Stimulated activated CD8-positive, alpha-beta memory T cell treated with anti-CD3 and anti-CD28 coated beads, Interleukin-15, amount 100 ng/mL, for 4 hours (primary cell): ENCODE measurements at places on chromosomes 5 and 9.

- DNase-seq = no peak
Measured at GRCh38 chr5:81856948-81857928, 106.3 kb upstream of the SSBP2 start.

DNA sequence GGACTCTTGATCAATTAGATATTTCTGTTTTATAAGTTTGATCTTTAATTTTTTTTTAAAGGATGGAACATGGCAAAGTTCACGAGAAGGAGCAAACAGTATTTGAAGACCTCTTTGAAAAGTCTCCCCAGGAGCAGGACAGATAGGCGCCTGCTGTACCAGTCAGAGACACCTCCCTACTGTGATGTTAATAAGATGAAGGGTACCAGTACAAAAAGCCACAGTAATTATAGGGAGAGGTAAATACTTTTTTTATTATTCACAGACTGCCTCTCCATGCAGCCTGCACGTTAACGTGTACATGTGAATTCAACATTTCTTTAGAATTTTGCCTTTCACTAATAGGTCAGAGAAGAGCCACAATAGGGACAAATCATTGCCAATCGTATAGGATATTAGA is 146.5 kb upstream of the CDH6 start:
- DNase-seq = no peak

DNA sequence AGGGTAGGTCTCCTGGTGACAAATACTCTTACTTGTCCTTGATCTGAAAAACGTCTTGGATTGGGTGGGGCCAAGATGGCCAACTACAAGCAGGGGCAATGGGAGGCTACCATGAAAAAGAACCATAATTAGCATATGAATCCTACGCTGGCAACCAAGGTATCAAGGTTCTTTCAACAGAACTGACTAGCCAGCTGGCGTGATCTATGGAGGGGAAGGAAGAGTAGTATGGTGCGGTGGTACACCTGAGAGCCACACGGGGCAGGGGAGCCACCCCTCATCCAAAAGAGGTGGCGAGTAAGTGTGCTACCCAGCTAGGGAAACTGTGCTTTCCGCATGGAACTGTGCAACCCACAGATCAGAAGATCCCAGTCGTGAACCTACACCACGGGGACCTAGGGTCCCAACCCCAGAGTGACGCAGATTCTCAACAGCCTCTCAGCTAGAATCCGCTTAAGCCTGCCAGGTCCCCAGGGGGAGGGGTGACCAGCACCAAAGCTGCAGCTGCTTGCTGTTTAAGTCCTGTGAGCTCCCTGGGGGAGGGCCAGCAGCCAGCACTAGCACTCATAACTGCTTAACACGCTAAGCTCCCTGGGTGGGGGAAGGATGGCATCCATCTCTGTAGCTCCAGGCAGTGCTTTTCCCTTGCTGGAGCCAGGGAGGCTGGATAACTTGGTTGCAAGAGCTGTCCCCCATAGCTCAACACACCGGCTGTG is 334.8 kb downstream of the FBXL17 start:
- no peak for DNase-seq

- no peak for DNase-seq
Measured at GRCh38 chr5:91848453-91848852, 465.3 kb upstream of the ARRDC3 start.

DNA sequence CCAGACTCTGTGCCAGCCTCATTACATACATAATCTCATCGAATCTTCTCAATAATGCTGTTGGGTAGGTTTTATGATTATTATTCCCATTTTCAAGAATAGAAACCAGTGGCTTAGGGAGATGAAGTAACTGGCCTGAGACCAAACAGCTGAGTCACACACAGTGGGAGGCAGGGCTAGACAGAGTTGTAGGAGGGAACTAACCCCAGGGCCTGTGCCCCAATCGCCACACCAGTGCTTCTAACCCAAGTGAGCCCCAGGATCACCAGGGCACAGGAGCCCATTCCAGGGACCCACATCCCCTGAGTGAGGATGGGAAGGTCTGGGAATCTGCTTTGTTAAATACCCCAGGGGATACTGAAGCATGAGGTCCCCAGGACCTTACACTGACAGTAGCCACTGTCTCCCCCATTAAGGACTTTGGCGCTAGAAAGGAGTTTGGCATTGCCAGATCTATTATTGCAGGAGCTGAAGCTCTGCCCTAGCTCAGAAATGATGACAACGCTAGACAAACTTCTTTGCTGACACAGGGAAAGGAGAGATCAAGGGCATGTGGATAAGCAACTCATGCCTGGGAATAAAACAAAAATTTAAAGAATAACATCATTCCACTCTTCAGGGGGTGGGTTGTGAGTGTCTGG is 63.8 kb upstream of the PPARGC1B start:
- no peak for DNase-seq

DNA sequence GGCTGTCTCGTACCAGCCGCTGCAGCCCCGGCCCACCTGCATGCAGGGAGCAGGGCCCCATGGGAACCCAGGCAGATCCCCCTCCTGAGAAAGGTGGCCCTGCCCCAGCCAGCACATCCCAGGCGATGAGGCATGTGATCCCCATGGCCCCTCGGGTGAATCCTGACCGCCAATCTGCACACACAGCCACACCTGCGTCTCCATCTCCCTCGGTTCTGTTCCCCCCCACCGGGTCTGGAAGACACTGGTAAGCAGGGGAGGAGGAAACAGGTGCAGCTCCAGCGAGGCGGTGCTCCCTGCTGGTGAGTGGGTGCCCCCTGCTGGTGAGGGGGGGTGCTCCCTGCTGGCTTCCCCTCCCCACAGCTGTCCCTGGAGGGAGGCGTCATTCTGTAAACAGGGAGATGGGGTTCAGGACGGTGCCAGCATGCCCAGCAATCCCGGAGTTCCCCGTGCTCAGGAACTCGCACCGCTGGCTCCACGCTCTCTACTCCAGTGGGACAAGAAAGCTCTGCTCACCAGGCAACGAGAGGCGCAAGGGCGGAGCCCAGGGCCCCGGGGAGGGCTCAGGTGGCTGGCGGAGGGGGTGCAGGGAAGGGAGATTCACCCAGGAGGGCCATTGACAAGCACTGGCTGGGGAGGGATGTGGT is 28.4 kb upstream of the SLC12A7 start:
- peak; percentile 53 for DNase-seq

- no peak for DNase-seq
Measured at GRCh38 chr5:120449501-120449900, 14.6 kb upstream of the PRR16 start.

GRCh38 chr5:39775086-39775796 is 350.5 kb upstream of the DAB2 start:
- DNase-seq = no peak

DNA sequence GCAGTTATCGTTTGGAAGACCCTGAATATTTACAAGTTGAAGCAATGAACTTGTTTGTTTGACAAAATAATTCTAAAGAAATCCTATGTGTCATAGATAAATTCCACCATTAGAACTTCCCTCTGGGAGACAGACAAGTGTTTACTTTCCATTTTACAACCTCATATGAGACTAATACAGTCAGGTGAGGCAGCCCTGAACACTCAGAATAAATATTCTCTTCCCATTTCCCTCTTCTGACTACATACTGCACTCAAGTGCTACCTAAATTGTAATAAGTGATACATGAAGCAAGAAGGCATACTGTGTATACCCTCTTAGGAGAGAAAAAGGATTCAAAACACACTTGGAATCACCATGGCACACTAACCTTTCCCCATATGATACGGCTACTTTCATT is 6.8 kb downstream of the RASEF start:
- no peak for DNase-seq

DNA sequence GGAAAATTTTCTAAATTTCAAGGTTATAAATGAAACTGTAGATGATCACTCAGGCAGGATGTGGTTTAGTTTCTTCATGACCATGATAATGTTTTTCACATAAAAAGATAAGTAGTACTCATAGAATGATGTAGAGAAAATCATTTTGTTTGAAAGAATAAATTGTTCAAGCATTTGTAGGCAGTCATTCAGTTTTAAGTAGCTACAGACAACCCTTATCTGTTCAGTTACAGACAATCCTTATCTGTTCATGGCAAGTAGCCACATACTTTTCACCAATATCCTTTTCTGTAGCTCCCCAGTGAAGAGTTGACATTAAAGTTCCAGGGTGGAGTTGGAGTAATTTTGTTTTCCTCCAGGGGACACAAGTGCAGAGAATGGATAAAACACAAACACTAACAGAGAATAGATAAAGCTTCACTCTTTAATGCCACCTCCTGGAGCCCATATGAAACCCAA is 278.1 kb upstream of the TNC start:
- DNase-seq = no peak

DNA sequence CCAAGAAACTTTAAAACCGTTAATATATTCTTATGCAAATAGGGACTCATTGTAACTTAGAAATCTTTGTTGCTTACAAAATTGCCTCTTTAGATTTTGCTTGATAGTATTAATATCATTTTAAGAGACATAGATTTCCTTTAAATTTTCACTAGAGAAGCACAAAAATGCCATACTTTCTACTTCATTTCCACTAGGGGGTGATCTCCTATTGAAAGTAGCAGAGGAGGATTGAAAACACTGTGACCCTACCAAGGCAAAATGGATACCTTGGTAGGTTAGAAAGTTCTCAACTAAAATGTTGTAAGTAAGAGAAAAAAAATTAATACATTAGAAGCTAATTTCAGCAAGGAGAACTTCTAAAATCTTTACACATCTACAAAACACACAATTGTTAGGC is 204.9 kb downstream of the CHSY3 start:
- DNase-seq = no peak

DNA sequence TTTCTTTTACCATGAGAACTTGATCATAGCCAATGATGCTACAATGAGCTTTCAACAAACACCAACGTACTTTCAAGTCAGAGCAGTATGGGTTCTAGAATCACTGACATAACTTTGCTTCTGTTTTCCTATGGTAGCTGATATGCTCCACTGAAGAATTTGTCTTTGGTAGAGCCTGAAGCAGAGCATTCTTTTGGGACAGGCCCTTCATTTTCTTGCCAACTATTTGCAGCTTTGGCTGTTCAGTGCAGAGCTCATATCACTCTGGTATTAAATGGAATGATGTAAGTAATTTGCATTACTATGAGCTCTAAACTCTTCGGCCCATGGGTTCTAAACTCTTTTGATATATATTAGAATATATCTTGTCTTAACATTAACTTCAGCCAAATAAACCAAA is 51.8 kb upstream of the APC start:
- DNase-seq = no peak

GRCh38 chr5:10481241-10481935 is 39.7 kb downstream of the ROPN1L start:
- DNase-seq = no peak

GRCh38 chr9:129380961-129381401 is 202.9 kb upstream of the IER5L start:
- no peak for DNase-seq
